GM12878 (cell line): ENCODE measurements at places on chromosomes 5 and 9.

DNA sequence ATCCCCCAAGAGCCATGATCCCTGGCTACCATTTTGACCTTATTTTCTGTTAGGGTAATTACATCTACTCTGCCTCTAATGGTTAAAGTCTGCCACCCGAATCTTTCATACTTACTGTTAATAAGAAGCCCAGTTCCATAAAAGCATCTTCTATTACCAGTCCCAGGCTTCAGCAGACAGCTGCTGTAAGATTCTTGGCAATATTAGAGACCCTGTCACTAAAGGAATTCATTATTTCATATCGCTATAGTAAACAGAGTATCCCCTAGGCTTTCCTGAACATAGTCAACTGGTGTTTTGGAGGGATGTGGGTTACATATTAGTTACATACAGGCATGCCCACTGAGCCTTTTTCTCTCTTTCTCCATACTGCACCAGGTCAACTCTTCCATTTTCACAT lies 608.7 kb upstream of the SEMA6A start:
- no peak overlapping the region for H3K4me3 ChIP-seq
- H3K27me3 ChIP-seq, result no peaks in the 10 kb centered on the region
- no peak overlapping the region for H3K27ac ChIP-seq
- DNase-seq, result no peak
- no peaks in the 10 kb centered on the region for H3K36me3 ChIP-seq
- H3K4me1 ChIP-seq, result no peaks in the 10 kb centered on the region

- H3K4me1 ChIP-seq, result no peaks in the 10 kb centered on the region
- no peak for DNase-seq
- no peak overlapping the region for H3K4me3 ChIP-seq
Observed at GRCh38 chr5:59725392-59725767, 168.1 kb downstream of the PDE4D start.

- H3K4me1 ChIP-seq, result no peaks in the 10 kb centered on the region
- no peaks in the 10 kb centered on the region for H3K36me3 ChIP-seq
- DNase-seq, result no peak
- no peak overlapping the region for H3K27ac ChIP-seq
- peaks cover 2% of the 10 kb centered on the region; the same call in 1 of the 2 replicates for H3K27me3 ChIP-seq
- H3K4me3 ChIP-seq, result no peak overlapping the region
Observed at GRCh38 chr9:21404146-21404545, 4.8 kb upstream of the IFNA8 start.

DNA sequence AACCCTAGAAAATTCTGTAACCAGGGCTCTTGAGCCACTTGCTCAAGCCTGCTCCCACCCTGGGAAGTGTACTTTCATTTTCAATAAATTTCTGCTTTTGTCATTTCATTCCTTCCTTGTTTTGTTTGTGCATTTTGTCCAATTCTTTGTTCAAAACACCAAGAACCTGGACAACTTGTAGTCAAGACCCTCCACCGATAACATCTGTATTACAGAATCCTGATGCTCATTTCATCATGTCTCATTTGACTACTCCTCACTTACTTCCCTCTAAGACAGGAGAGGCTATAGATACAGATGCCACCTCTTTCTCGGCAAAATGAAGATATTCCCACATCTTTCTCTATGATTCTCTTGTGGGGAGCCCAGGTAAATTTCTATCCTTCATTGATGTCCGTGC lies 183.5 kb downstream of the TMEM232 start:
- DNase-seq, result no peak
- no peak overlapping the region for H3K4me3 ChIP-seq
- H3K27ac ChIP-seq, result no peak overlapping the region
